ENCODE measurements at places on chromosomes 5 and 9.

DNA sequence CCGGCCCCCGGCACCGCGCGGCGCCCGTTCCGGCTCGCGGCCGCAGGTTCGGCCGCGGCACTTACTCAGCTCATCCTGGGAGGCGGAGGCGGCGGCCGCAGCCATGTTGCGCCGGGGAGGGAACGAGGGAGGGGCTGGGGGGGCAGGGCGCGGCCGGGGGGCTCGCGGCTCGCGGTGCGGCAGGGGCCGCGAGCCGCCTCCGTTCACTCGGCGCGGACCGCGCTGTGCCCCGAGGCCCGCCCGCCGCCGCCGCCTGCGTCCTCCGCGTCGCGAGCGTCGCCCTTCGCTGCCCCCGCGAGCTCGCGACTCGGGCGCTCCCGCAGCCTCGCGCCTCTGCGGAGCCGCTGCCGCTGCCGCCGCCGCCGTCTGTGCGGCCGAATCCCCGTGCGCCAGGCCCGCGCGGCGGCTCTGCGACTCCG, 735 bp downstream of the ECPAS start:
- DNase-seq: peak; percentile 54

- no peak for DNase-seq
These were observed 160.6 kb upstream of the PLCXD3 start for GRCh38 chr5:41670854-41671479.

DNA sequence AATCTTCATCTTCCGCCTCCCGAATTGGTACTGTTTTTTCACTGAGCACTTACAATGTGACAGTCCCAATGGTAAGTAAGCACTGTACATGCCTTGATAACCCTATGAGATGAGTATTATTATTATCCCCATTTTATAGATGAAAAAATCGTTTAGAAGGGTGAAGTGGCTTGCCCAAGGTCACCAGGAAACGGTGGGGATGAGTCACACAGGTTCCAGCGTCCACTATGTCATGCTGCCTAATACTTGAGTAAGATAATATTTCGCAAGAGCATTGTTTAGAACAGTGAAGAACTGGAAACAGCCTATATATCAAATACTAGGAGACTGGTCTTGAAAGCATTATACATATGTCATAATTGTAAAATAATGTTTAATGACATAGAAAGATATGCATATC, 12.9 kb downstream of the HAND1 start:
- DNase-seq: peak; percentile 78

- no peak for DNase-seq
These were observed 192.4 kb downstream of the ACTL7B start for GRCh38 chr9:108663422-108663821.

DNA sequence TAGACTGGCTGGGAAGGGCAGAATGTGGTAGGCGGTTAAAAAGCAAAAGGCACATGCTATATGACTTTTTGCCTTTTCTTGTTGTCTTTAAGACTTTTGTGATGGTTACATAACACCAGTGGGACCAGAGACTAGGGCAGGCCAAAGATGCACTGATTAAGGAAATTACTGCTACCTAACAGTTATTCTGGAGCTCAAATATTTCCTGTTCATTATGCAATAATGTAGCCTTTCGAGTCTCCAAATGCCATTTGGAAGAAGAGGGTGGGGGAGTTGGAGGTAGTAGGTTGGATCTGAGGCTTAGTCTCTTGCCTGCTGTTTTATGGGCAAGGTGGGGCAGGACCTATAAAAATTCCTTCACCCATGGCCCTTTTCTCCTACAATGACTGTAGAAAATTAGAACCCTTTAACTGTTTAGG, 51.7 kb downstream of the SH3GL2 start:
- no peak for DNase-seq

GRCh38 chr9:121292051-121292450, 24.1 kb downstream of the GSN start:
- DNase-seq: no peak

- DNase-seq: peak; percentile 20
These were observed 14.1 kb downstream of the HSPB3 start for GRCh38 chr5:54469622-54470021.

DNA sequence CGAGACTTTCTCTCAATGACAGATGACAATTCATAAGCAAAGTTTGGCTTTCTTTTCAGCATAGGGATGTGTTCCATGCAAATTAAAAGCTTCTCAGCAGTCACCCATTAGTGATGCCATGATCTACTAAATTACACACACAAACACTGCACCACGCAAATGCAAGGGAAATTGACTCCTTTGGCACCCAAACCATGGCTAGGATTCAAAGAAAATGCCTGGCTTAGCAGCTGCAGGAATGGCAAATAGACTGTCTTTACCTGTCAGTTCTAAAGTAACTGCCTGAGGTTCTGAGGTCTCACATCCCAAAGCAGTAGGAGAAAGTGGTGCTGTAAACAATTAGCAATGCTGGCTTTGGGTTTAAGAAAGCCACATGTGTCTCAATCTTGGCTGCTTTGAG, 108.6 kb upstream of the ATP10B start:
- no peak for DNase-seq

- DNase-seq: peak; percentile 22
These were observed 85.9 kb downstream of the GNA14 start for GRCh38 chr9:77562019-77562748.

DNA sequence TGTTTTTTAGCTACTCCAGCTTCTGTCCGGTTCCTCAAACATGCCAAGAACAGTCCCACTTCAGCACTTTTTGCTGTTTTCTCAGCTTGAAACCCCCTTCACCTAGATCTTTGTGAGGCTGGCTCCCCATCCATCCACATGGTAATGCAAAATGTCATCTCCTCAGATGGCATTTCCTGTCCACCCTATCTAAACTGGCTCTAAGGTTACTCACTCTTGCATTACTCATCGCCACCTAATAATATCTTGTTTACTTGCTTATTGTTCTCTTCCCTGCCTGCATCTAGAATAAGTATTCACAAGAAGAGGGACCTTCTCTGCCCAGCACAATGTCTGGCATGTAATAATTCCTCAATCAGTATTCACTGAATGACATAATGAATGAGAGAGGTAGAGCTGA, 220.1 kb downstream of the FAM114A2 start:
- DNase-seq: no peak

DNA sequence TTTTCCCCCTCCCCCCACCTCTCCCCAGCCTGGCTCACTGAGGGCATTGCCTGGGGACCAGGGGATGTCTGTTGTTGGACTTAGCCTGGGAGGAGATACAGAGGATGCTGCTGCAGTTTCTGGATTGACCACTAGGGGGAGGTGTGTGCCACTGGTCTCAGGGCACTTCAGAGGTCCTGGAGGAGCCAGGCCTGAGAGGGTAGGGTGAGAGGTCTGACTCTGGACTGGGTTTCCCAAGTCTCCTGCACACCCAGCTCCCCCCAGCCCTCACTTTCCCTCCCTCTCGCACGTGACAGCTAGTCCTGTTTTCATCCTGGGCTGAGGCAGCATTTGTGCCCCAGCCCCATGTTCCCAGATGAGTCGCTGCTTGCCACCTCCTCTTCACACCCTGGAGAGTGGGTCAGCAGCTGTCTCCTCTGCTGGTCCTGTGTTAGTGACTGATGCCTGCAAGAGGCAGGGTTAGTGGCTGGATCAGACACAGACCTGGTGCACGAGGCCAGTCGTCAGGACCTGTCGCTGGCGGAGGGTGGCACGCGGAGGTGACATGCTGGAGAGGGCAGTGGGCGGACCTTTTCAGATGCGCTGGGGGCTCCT, 4.4 kb downstream of the IL3 start:
- peak; percentile 84 for DNase-seq

- DNase-seq: no peak
These were observed 240.2 kb downstream of the RFX3 start for GRCh38 chr9:3285365-3286161.

DNA sequence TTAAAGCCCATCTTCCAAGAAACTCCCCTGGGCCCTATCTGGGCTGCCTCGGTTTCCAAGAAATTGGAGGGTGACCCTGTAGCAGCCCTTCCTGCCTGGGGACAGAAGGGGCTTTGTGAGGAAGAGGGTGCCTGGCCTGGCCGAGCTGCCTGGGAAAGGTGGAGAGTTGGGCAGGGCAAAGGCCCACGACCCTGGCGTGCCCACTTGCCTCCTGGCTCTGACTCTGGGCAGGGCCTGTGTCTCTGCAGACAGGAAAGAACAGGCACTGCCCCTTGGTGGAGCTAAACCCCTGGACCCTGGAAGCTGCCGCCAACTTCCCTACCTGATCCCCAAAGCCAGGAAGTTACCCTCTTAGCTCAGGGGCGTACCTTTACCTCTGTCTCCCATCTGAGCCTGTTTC, 149.3 kb downstream of the RGS3 start:
- DNase-seq: no peak

GRCh38 chr9:78215706-78216105, 20.2 kb upstream of the CEP78 start:
- no peak for DNase-seq

- DNase-seq: no peak
These were observed 171.4 kb downstream of the GRIA1 start for GRCh38 chr5:153661897-153662296.

DNA sequence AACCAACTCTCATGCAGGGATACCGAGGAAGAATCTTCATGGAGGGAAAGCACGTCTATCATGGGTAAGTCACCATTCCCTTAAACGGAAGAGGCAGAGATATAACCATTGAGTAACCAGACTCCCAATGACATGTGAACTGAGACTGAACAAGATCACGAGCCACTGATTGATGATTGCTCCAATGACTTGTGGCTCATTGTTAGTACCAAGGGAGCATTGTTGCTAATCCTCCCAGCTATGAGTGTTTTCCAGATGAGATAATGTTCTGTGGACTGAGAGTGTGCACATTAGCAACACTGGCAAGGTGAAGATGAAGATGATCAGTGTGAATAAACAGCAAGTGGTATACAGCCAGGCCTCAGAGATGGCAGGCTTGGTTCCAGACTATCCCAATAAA, 219.2 kb upstream of the MAP3K1 start:
- no peak for DNase-seq

DNA sequence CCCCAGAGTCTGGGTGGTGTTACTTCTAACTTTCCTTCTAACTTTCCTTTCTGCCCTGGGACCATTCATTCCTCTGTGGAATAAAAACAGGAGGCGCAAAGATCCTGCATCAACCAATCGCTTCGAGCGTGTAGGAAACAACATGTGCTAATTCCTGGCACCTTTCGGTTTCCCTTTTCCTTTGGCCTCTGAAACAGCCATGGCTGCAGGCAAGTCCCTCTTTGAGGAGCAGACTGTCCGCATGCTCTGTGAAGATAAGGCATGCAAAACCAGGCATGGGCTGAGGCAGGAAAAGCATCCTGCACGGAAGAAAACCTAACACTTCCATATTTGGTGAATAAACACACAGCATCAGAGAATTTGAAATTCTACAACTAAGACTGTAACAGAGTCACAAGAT, 128.3 kb downstream of the HSD17B3 start:
- DNase-seq: no peak

GRCh38 chr5:11064763-11065450, 303.9 kb upstream of the DAP start:
- DNase-seq: no peak

GRCh38 chr5:17064241-17064640, 128.2 kb upstream of the MYO10 start:
- no peak for DNase-seq

DNA sequence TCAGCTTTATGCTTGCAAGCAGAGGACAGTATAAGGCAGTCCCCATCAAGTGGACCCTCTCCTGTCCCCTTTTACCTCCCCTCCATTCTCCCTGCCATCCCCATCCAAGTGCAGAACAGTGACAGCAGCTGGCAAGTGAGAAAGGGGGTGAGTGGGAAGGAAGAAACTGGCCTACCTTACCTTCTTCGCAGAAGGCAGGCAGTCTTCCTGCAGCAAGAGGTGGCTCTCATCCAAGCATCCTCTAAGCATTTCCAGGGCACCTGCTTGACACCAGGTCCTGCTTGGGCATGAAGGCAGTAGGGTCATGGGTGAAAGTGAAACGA, 77.3 kb upstream of the SH3PXD2B start:
- DNase-seq: no peak

DNA sequence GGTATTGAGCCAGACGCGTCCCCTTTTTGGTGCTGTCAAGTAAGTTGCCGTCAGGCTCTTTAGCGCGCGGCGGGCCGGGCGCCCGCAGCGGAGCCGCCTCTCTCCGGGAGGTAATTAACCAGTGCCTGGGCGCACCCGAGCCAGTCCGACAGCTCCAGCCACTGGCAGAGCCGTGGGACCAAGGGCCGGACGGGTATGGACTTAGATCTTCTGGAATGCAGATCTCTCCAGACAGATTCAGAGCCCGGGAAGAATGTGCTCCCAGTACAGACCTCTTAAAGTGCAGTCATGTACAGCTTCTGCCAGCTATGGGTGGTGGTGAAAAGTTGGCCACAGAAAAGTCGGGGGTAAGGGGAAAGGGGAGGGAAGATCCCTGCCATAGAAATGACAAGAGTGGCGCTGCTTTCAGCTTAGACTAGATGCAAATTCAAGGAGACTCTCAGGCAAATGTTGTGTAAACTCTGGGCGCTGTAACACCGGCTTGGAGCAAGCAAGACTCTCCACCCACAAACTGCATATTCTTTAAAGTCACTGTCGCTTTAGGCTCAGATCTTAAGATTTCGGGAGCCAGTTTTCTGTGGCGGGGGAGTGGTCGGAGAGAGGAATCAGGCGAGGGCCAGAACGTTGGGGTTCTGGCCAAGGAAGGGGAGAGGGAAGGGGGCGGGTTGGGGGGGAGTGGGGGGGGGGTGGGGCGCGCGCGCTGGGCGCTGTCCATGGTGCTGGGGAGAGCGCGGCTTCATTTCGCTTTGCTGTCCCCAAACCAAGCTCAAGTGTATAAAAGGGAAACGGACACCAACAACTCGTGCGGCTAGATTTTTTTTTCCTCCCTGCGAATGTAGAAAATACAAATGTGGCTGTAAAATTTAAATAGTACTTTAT, 29.2 kb downstream of the NR2F1 start:
- peak; percentile 4 for DNase-seq

GRCh38 chr5:170327168-170327567, 29.6 kb upstream of the LCP2 start:
- no peak for DNase-seq

DNA sequence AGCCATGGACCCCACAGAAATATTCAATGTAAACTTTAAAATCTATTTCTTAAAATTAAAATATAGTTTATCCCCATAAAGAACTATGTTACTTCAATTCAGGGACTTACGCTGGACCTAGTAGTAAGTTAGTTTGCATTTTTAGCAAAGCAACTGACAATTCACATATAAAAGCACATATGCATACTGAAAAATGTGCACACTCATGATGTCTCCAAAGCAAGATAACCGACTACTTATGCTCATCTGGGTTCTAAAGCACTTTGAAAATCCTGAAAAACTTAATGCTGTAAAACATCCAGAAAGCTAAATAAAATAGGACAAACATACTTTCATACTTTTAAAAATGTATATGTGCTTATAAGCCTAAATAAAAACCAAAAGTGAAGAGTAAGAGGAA, 264.4 kb upstream of the GAS1 start:
- no peak for DNase-seq

- no peak for DNase-seq
These were observed 34.3 kb upstream of the BARHL1 start for GRCh38 chr9:132547976-132548730.

GRCh38 chr5:90055831-90056328, 353.7 kb downstream of the CETN3 start:
- DNase-seq: no peak

GRCh38 chr9:676780-677438, 164.6 kb upstream of the DMRT1 start:
- no peak for DNase-seq

- DNase-seq: peak; percentile 93
These were observed 23.9 kb downstream of the IRF1 start for GRCh38 chr5:132466433-132467286.

GRCh38 chr9:69549310-69550202, 122.6 kb downstream of the APBA1 start:
- peak; percentile 22 for DNase-seq
